Endodermal cell (in vitro differentiated cells): ENCODE measurements at places on chromosomes 16 and 17.

- no peaks in the 10 kb centered on the region for H3K4me1 ChIP-seq
- no peaks in the 10 kb centered on the region for H3K27me3 ChIP-seq
- no peak overlapping the region for H3K4me3 ChIP-seq
Observed at GRCh38 chr17:38533866-38534497, 71.8 kb downstream of the SRCIN1 start.

DNA sequence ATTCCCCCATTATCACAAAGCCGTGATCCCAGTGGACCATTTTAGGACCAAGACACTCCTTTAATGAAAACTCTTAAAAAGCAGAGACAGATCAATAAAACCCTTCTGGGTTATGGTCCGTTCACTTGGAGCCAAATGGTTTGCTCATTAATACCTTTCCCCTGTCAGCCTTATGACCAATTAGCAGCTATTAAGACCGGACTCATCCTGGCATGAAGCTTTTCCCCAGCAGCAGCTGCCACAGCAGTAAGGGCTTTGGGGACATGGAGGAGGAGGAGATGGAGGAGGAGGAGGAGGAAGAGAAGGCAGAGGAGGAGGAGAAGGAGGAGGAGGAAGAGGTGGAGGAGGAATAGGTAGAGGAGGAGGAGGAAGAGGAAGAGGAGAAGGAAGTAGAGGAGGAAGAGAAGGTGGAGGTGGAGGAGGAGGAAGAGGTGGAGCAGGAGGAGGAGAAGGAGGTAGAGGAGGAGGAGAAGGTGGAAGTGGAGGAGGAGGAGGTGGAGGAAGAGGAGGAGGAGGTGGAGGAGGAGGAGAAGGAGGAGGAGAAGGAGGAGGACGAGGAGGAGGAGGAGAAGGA lies 50.1 kb upstream of the IRX3 start:
- H3K27me3 ChIP-seq = peaks cover 5% of the 10 kb centered on the region
- H3K27ac ChIP-seq = no peak overlapping the region
- H3K4me3 ChIP-seq = no peak overlapping the region
- DNase-seq = no peak

- no peaks in the 10 kb centered on the region for H3K36me3 ChIP-seq
- H3K27me3 ChIP-seq = no peaks in the 10 kb centered on the region
- no peak for DNase-seq
- peaks cover 4% of the 10 kb centered on the region for H3K4me1 ChIP-seq
- H3K27ac ChIP-seq = no peak overlapping the region
Observed at GRCh38 chr17:29235904-29236303, 10.8 kb upstream of the CRYBA1 start.

GRCh38 chr16:57225978-57226377 lies 19.1 kb upstream of the ARL2BP start:
- H3K4me1 ChIP-seq = no peaks in the 10 kb centered on the region
- DNase-seq = no peak
- H3K27ac ChIP-seq = no peak overlapping the region
- H3K36me3 ChIP-seq = peaks cover 88% of the 10 kb centered on the region
- H3K27me3 ChIP-seq = no peaks in the 10 kb centered on the region

DNA sequence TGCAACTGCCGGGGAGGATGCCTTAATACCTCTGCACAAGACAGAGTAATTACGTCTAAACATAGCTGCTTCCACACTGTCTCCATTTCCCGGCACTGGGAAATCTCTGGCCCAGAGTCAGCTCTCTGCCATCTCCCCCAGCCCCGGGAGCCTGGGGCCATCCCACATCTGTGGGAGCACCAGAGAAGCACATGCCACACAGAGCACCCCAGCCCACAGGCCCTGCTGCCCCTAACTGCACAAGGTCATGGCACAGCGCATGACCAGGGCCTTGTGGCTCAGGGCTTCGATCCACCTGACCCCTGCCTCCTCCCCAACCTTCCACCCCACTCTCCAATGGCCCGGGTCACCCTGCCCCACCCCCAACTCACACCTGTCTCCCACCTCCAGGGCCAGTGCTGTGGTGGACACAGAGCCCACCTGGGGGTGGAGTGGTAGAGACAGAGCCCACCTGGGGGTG lies 36.6 kb upstream of the RBFOX3 start:
- DNase-seq = no peak
- H3K36me3 ChIP-seq = no peaks in the 10 kb centered on the region

DNA sequence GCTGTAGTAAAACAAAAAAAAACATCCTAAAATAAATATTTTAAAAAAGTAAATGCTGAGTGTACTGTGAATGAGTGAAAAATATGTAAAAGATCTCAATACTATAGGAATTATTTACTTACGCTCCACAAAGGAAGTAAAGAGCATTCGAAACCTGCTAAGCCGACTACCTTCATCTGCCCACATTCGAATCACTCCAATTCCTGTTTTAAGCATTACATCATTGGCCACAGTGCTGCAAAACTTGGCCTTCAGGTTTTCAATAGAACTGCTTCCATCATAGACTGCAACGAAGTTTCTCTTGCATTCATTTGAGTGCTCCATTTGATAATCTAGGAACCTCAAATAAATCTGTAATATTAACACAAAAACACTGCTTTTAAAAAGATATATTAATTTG lies 34.4 kb downstream of the NETO2 start:
- H3K27ac ChIP-seq = no peak overlapping the region
- no peaks in the 10 kb centered on the region for H3K27me3 ChIP-seq
- H3K4me3 ChIP-seq = no peak overlapping the region
- peaks cover 49% of the 10 kb centered on the region for H3K36me3 ChIP-seq
- H3K4me1 ChIP-seq = no peaks in the 10 kb centered on the region

- H3K36me3 ChIP-seq = no peaks in the 10 kb centered on the region
- H3K27me3 ChIP-seq = peaks cover 36% of the 10 kb centered on the region
- no peak for DNase-seq
- H3K4me1 ChIP-seq = peaks cover 3% of the 10 kb centered on the region
Observed at GRCh38 chr17:50536683-50537646, 4.4 kb downstream of the EPN3 start.

DNA sequence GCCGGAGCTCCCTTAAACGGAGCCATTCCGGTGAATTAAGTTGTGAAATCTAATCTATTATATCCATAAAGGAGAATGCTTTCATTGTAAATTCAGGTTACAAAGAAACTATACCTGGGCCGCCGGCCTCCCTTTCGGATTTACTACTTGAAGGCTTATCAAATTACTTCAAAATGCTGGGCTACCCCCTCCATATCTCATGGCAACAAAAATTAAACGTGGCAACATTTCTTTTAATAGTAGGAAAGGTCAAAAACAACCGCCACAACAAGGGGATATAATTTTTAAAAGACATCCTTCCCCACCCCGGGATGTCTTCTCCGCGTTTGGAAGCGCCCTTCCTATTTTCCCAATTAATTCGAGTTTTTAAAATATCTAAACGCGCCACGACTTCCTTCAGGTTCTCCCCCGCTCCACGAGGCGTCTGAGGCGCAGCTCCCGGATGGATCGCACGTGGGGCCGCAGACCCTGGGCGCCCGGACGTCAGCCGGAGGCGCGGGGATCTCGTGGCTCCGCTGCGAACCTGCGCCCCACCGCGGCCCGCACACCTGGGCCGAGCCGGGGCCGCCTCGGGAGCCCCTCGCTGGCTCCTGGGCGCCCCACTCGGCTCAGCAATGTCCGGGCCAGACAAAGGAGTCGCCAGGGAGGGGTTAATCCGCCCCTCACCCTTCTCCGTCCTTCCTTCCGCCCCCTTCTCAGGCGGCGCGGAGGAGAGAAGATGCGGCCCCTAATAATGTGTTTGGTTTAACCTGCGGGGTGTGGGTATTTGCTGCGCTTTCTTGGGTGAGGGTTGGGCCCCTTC lies 47.4 kb upstream of the SLC38A10 start:
- H3K27me3 ChIP-seq = peaks cover 6% of the 10 kb centered on the region
- H3K36me3 ChIP-seq = peaks cover 3% of the 10 kb centered on the region
- peaks cover 19% of the 10 kb centered on the region for H3K4me1 ChIP-seq
- peak overlapping the region; percentile 93 for H3K27ac ChIP-seq
- DNase-seq = peak; percentile 56

- no peak overlapping the region for H3K27ac ChIP-seq
- no peaks in the 10 kb centered on the region for H3K4me1 ChIP-seq
- no peak for DNase-seq
- no peaks in the 10 kb centered on the region for H3K27me3 ChIP-seq
- no peaks in the 10 kb centered on the region for H3K36me3 ChIP-seq
- no peak overlapping the region for H3K4me3 ChIP-seq
Observed at GRCh38 chr17:22435231-22435974, 743.1 kb downstream of the KCNJ18 start.

DNA sequence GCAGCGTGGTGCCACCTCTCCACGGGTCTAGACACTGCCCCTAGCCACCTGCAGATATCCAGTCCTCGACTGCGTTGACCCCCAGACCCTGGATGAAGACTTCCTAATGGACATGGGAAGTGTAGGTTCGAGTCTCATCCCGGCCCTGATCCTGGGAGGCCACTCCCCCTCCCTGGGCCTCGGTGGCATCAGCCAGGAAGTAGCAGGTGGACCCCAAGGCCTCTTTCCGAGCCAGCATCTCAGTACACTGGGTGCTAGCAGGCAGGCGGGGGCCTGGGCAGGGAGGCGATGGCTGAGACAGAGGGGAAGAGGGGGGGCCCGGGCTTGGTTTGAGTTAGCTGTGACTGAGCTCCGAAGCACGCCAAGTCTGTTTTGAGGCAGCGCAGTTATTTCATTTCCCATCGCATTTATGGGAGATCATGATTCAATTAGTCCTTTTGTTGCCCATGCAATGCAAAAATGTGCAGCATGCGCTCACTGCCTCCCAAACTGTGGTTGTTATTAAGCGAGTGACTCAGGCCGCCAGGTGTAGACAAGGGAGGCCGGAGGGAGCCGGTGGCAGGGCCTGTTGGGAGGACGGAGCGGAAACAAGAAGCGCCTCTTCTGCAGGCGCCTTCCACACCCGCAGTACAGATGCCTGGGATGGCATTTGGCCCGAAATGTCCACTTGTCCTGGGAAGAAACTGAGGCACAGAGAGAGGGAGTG lies 25.3 kb upstream of the ZNF469 start:
- H3K4me1 ChIP-seq = no peaks in the 10 kb centered on the region
- no peak for DNase-seq
- H3K27ac ChIP-seq = no peak overlapping the region
- H3K4me3 ChIP-seq = no peak overlapping the region
- no peaks in the 10 kb centered on the region for H3K36me3 ChIP-seq
- H3K27me3 ChIP-seq = no peaks in the 10 kb centered on the region

GRCh38 chr17:83137523-83137922 lies 58.1 kb downstream of the METRNL start:
- no peak overlapping the region for H3K4me3 ChIP-seq
- DNase-seq = peak; percentile 31
- H3K36me3 ChIP-seq = no peaks in the 10 kb centered on the region
- no peaks in the 10 kb centered on the region for H3K27me3 ChIP-seq
- no peak overlapping the region for H3K27ac ChIP-seq
- no peaks in the 10 kb centered on the region for H3K4me1 ChIP-seq

- H3K27ac ChIP-seq = no peak overlapping the region
- no peaks in the 10 kb centered on the region for H3K27me3 ChIP-seq
- H3K4me3 ChIP-seq = no peak overlapping the region
- H3K36me3 ChIP-seq = no peaks in the 10 kb centered on the region
- no peaks in the 10 kb centered on the region for H3K4me1 ChIP-seq
Observed at GRCh38 chr17:7988750-7989178, 13.7 kb upstream of the GUCY2D start.

GRCh38 chr17:13759518-13760335 lies 158.0 kb upstream of the HS3ST3A1 start:
- no peaks in the 10 kb centered on the region for H3K36me3 ChIP-seq
- no peak overlapping the region for H3K4me3 ChIP-seq
- peaks cover 25% of the 10 kb centered on the region for H3K4me1 ChIP-seq
- H3K27me3 ChIP-seq = no peaks in the 10 kb centered on the region

- peak overlapping the region; percentile 100 for H3K27ac ChIP-seq
- DNase-seq = no peak
- no peaks in the 10 kb centered on the region for H3K27me3 ChIP-seq
- H3K4me1 ChIP-seq = no peaks in the 10 kb centered on the region
Observed at GRCh38 chr17:43360376-43360738, 38.4 kb upstream of the ARL4D start.

DNA sequence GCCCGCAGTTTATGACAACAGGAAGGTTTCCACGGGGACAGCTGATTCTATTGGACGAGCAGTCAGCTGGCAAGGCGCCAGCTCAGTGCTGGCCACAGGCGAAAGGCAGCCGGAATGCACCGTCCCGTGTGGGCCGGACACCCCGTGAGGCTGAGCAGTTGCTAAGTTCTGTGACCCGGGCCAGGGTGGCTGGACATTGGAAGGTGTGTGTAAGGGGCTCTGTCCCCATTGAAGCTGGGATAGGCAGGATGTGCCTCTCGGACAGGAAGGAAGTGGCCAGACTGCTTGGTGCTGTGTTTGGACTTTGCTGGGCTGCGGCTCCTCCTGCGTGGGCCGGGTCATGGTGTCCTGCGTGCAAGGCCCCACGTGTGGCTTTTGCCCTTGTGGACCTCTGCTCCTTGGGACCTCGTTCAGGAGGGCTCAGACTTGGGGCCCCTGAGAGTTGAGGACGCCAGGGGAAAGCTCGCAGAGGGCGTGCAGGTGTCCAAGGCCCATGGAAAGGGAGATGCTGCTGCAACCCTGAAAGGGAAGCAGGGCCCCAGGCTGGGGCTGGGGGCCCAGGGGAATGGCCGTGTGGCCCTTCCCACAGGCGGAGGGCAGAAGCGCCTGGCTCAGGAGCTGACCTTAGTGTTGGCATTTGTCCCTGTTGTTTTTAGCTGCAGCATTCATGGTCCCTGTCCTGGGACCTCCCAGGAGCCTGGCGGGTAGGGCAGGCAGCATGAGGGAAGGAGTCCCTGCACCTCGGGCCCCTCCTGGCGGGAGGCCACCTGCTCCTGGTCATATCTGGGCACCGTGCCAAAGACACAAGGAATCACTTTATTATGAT lies 10.0 kb downstream of the BAIAP2 start:
- no peaks in the 10 kb centered on the region for H3K4me1 ChIP-seq
- peak overlapping the region; percentile 66 for H3K27ac ChIP-seq
- H3K36me3 ChIP-seq = no peaks in the 10 kb centered on the region
- no peak overlapping the region for H3K4me3 ChIP-seq
- DNase-seq = no peak
